ENCODE measurements at places on chromosomes 6 and 20. TPM values are rescaled to one million over a fixed set of nuclear protein-coding genes. Genes with fewer than 3 reads are reported as not detected.

Gene ECT2L
- not detected for total RNA-seq

Gene RSPH9
- not detected for total RNA-seq

Gene PACRG
- not detected for total RNA-seq

Gene HECA
- total RNA-seq = 39.9 TPM

Gene PREX1
- total RNA-seq = 76.8 TPM

Gene SLC16A10
- total RNA-seq = 12.0 TPM

GRCh38 chr20:17875981-17876385, 92.6 kb downstream of the SNX5 start:
- no peak for DNase-seq

GRCh38 chr6:110939429-110940200, 18.9 kb upstream of the GTF3C6 start:
- DNase-seq = no peak

- DNase-seq = no peak
These were observed 1.7 kb upstream of the TMEM170B start for GRCh38 chr6:11535801-11536230.

DNA sequence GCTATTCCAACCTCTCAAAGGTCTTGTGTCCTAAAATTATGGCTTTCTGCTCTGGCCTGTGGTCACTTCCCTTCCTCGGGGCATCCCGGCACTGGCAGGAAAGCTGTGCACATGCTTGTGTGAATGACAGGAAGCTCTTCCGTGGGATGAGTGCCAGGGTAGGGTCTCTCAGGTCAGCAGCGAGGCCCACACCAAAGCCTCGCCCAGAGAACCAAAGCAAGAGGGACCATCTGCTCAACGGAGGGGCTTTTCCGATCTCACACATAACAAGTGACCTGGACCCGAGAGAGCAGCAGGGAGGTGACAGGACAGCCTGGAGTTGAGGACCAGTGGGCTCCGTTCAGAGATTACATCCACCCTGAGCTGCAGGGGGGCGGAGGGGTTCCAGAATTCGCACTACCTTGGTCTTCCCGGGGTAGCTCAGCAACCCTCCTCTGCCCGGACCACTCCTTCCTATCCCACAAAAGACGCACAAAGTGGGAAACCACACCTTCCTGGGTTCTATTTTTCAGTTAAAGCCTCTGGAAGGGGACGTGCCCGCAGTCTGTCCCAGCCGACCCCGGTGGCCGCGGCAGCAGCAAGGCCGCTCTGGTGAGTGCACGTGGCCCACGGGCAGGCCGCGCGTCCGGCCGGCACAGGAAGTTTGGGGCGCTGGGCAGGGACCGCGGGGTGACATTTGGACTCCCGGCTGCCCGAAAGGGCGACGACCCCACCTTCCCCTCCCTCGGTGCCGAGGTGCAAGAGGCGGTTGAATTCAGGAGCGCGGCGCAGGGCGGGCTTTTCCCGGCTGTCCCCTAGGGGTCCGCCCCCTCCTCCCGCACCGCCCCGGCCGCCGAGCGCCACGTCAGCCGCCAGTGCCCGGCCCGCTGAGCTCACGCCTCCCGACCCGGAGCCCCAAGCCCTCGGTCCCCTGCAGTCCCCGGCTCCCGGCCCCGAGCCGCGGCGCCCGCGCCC, 988 bp downstream of the TXNDC5 start:
- peak; percentile 61 for DNase-seq

GRCh38 chr6:12613811-12614210, 102.8 kb upstream of the PHACTR1 start:
- DNase-seq = no peak

DNA sequence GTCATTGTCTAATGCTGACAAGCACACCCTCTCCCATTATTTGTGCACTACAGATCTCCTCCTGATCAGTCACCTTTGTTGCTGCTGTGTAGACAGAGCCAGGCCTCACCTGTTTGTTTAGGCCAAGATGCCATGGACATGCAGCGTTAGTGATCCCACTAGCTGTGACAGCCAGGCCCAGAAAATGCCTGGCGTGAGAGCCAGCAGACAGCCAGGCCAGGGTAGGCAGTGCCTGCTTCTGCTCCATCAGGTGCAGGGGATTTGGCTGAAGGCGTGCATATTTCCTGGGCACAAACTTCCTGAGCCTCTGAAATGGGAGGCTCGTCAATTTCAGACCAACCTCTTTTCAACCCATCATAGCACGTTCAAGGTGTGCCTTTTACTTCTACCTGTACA, 27.3 kb downstream of the MANBAL start:
- no peak for DNase-seq

GRCh38 chr6:37942606-37943376, 123.3 kb downstream of the ZFAND3 start:
- no peak for DNase-seq

DNA sequence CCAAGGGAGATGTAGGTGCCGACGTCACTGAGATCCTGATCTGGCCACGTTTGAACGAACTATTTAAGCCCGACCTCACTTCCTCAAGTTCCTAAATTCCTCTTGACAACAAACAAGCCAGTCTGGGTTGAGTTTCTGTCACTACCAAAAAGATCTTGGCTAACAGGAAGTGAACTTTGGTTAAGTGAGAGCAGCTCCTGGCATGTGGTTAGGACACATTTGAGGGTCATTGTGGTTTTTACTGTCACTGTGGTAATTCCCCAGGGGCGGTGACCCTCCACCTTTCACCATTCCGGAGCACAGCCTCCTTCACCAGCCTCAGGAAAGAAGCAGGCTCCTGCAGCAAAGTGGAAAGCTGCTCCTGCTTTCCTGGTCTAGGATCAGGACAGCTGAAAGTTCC, 43.1 kb upstream of the ZNF831 start:
- DNase-seq = peak; percentile 50

DNA sequence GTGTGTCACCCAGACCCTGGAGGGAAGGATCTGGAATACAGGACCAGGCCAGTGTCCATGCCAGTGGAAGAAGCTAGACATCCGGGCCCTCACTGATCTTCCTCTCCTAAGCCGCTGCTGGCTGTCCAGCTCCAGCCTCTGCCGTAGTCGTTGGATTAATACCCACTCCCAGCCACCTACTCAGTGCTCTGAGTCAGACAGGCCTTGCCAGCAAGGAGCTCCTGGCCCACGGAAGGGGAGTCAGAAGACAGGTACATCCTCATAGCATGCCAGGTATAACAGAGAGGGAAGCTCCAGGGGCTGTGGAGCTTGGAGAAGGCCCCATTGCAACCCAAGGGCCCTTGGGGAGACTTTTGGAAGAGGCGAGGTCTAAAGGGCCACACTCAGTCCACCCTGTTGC, 49.0 kb downstream of the STK35 start:
- no peak for DNase-seq

- DNase-seq = no peak
These were observed 27.6 kb downstream of the ZNF292 start for GRCh38 chr6:87182940-87183339.

- DNase-seq = no peak
These were observed 10.9 kb upstream of the NOX3 start for GRCh38 chr6:155466539-155466938.

GRCh38 chr6:113762641-113763040, 94.5 kb upstream of the MARCKS start:
- DNase-seq = no peak

GRCh38 chr20:35286077-35286898, 1.7 kb upstream of the EIF6 start:
- DNase-seq = no peak

- DNase-seq = no peak
These were observed 62.2 kb downstream of the TCP11 start for GRCh38 chr6:35078896-35079295.

- DNase-seq = no peak
These were observed 100.6 kb downstream of the HIVEP1 start for GRCh38 chr6:12112540-12113189.

- DNase-seq = no peak
These were observed 353.8 kb upstream of the CNR1 start for GRCh38 chr6:88520017-88520338.
